Mesothelial cell of epicardium (in vitro differentiated cells): ENCODE measurements at places on chromosomes 1 and 21.

- DNase-seq: no peak
Observed at GRCh38 chr1:165303386-165303785, 53.1 kb downstream of the LMX1A start.

DNA sequence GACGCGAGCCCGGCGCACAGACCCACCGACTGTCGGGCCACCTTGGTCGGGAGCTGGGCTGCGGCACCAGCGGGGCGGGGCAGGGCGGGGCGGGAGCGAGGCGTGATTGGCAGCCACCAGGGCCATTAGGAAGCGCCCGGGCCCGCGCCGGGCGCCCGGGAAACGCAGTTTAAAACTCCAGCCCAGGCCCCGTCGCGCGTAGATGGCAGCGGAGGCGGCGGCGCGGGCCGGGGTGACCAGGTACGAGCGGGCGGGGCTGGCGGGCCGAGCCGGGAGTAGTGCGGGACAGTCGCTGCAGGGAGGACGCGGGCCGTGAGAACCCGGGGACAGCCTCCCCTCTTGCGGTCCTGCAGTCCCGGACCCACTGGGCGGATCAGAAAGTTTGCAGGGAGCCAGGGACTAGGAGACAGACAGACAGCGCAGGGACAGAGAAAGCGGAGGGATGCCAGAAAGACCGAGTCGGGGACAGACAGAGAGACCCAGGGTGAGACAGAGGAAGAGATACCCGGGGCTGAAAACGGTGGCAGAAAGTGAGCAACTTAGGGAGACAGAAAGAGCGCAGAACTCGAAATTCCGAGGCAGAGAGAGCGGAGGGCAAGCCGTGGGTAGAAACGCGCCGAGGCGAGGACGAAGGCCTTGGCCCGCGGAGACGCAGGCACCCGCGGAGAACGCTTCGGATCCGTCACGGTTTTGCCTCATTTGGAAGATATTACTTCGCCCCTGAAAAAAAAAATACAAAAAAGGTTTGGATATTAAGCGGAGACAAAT lies at the start of gene DMBX1:
DMBX1 (plus strand) TSS at position 199 of the 768 bp plus-strand sequence. CDS start 17,175 bp downstream, outside the sequence.
- no peak for DNase-seq

- DNase-seq: no peak
Observed at GRCh38 chr1:161172776-161173376, 4.4 kb downstream of the B4GALT3 start.

- DNase-seq: no peak
Observed at GRCh38 chr1:26999440-26999987, 6.0 kb downstream of the TRNP1 start.

DNA sequence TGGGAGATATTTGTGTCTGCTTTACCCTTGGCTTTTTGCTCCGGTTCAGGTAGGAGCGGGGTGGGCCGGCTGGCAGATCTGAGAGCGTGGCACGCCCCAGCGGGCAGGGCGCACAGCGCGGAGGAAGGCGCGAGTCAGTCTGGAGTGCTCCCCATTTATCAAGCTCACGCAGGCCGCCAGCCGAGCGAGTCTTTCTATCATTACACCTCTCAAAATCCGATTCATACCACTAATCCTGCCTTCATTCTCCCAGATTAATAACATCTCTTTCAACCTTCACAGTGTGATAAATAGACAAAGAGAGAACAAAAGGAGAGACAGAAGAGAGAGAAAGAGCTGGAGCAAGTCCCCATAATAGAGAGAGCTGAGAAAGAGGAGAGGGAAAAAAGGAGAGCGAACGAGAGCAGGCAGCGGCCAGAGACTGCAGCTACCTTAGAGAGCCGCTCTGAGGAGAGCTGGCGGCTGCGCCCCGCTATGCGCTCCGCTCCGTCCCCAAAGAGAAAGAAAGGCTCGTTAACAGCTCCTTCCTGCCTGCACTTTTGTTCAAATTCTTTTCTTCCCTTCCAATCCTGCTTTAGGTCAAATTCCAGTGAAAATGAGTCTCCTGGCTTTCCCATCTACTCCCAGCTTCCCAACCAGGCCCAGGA lies 48.0 kb downstream of the DMAP1 start:
- DNase-seq: no peak

- no peak for DNase-seq
Observed at GRCh38 chr1:24742090-24742938, 2.9 kb upstream of the CLIC4 start.

- DNase-seq: no peak
Observed at GRCh38 chr1:17909634-17910033, 154.5 kb downstream of the ACTL8 start.

GRCh38 chr1:178689769-178690168 lies 35.3 kb upstream of the RALGPS2 start:
- no peak for DNase-seq

- DNase-seq: peak; percentile 89
Observed at GRCh38 chr1:98661544-98662355, at the start of gene SNX7. Gene SNX7, plus strand, starts transcription at chr1:98661721. Its CDS starts 11 bp downstream, at chr1:98661732.

DNA sequence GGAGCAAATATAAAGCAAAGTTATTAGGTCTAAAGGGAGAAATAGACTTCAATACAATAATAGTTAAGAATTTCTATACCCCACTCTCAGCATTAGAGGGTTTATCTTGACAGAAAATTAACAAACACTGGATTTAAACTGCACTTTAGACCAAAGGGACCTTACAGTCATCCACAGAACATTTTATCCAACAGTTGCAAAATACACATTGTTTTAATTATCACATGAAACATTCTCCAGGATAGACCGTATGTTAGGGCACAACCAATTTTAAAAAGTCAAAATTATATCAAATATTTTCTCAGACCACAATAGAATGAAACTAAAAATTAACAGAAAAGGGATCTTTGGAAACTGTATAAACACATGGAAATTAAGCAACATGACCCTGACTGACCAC lies 384.5 kb upstream of the C1orf87 start:
- no peak for DNase-seq

DNA sequence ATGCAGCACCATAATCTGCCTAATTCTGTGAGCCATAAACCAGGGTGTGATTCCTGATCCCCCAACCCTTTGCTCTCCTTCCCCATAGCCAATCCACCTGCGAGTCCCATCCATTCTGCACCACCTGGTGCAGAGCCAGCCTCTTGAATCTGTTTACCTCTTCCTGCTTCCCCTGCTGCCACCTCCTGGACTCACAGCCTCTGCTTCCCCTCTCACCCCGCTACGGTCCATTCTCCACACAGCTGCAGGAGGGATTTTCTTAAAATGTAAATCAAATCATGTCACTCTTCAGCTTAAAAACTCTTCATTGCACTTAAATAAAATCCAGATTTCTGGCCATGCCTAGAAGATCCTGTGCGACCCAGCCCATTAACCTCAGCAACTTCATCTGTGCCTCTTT lies 186.7 kb downstream of the FOXD2 start:
- DNase-seq: no peak

DNA sequence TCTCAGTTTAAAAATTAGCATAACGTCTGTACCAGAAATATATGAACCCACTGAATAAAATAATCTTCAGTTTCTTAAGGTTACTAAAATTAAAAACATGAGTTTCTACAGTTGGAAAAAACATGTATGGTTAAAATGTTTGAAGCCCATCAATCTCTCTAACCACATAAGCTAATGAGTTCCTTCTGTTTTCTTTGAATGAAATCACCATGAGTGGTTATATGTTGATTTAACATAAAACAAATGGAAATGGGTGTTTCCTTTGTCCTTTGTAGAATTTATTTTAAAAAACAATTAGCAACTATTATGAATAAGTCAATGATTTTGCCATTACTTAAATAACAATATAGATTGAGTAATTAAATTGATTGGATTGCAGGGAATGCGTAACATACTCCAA lies 3.0 kb upstream of the ADGRL2 start:
- DNase-seq: no peak

DNA sequence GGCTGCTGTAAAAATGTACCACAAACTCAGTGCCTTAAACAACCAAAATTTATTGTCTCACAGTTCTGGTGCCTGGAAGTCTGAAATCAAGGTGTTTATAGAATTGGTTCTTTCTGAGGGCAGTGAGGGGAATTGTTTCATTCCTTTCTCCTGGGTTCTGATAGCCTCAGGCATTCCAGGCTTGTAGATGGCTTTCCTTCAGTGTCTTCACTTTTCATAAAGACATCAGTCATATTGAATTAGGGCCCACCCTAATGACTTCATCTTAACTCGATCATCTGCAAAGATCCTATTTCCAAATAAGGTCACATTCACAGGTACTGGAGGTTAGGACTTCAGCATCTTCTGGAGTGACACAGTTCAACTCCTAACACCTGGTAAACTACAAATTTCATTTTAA lies 15.0 kb downstream of the CDKN2C start:
- no peak for DNase-seq

GRCh38 chr1:33005117-33005837 lies 31.4 kb downstream of the AK2 start:
- no peak for DNase-seq

DNA sequence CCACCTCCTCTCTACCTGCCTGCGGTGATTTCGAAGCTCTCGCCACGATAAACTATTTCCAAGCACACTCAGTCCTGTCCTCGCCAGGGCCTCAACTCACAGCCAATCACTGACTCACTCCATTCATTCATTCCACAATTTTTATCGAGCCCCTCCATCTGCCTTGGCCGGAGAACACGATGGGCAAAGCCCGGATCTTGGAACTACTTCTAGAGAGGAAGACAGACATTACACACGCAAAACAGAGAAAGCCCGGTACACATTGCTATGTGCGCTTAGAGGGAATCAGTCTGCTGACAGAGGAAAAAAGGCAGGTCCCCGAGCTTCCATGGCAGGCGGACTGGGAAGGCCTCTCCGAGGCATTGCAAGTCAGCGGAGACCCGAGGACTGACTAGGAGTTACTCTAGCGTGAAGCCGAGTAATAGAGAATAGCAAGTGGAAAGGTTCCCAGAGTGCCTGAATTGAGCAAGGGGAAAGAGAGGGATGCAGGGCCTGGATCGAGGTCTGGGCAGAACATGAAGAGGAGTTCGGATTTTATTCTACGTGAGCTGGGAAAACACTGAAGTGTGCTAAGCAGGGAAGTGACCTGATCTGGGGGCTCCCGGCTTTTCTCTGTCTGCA lies 54.2 kb upstream of the DNAJC6 start:
- DNase-seq: no peak

DNA sequence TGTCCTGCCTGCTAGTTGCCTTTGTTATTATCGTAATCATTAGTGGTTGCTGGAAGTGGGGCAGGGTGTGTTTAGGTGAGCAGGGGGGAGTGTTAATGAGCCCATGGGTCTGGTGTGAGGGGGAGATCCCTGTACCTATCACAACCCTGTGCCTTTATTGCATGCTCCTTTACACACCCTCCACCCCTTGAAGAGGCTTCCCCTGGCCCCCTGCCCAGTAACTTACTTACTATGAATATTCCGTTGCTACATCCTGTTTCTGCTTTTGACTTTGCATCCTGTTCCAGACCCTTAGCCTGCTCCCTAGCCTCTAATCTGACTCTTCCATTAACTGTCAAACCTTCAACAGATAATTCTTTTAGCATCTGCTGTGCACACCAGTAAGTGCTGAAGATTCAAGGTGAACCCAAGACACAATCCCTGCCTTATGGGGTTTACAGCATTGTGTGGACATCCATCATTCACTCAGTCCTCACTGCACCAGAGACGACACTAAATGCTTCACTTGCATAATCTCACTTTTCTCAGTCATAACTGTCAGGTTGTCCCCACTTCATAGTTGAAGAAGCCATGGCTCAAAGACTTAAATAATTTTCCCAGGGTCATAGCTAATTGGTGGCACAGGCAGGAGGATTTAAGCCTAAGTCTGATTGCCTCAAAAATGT lies 47.9 kb downstream of the CDC7 start:
- DNase-seq: no peak

GRCh38 chr1:18354612-18355011 lies 126.1 kb upstream of the KLHDC7A start:
- no peak for DNase-seq

GRCh38 chr21:36005018-36005417 lies 55.3 kb downstream of the SETD4 start:
- no peak for DNase-seq

DNA sequence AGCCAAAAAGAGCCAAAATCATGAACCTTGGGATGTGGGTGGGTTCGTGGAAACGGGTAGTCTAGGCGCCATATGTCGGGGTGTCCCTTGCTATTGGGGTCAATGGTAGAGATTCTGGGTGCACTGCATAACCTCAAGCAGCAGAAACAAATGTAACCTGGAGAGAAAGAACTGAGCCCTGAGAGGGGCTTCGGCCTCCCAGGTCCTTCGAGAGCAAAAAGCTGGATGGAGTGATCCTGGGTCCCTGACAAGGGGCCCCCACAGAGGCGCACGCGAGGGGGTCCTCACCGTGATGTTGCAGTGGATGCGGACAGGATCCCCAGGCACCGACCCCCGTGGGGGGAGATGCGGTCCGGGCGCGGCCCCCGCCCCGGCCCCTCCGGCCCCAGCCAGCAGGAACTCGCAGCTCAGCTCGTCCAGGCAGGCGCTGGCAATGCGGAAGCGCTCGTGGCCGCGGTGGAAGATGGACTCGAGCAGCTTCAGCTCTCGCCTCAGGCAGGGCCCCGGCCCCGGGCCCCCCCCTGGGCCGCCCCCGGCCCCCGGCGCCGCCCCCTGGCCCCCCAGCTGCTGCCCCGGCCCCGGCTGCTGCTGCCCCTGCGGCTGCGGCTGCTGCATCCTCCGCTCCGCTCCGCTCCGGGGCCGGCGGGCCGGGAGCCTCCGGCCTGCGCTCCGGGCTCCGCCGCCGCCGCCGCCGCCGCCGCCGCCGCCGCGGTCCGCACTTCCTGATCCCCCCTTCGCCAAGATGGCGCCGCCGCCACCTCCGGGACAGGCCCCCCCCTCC lies at the start of gene UBE2Q1:
UBE2Q1 (minus strand) TSS at position 724 of the 781 bp plus-strand sequence; CDS start at position 615, 109 bp downstream.
- DNase-seq: peak; percentile 58

- no peak for DNase-seq
Observed at GRCh38 chr1:2867861-2868260, 66.4 kb upstream of the TTC34 start.

DNA sequence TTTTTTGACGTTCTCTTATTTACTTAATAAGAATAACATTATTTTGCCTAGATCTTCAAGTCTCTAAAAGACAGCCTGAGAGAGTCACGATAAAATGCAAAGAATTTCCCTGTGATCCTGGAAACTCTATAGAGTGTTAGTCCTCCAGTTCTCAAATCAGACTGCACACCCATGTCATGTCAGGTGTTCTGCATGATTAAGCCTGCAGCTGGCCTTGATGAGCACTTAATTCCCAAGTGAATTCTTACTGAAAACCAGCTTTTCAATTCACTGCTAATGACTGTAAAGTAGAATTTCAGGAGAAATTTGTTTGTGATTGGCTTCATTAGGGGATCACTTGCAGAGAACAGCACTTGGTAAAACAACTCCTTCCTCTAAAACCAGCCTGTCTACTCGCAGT lies 41.9 kb downstream of the CHML start:
- DNase-seq: no peak

DNA sequence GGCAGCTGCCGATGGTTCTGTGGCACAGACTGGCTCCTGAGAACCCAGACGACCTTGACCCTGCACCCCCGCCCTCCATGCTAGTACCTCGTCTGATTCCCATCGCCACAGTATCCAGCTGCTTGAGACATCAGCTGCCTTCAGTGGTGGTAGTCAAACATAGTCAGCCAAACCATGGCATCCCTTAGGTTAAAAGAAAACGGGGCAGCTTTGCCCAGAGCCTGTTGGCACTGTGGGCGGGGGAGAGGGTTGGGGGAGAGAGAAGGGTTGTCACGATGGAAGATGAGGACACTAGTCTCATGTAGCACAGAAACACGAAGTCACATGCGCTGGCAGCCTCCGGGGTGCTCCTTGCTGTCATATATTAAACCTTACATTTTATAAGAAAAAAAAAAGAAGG lies 961 bp upstream of the TDRD5 start:
- no peak for DNase-seq
